ENCODE measurements at places on chromosomes 1 and 21. TPM values are rescaled to one million over a fixed set of nuclear protein-coding genes. Genes with fewer than 3 reads are reported as not detected.

Gene STPG1
- 17.6 TPM for total RNA-seq

Gene PBX1
- 55.4 TPM for total RNA-seq

Gene GNAT2
- 0.73 TPM for total RNA-seq

Gene CD53
- total RNA-seq: 20.8 TPM

Gene MASP2
- total RNA-seq: not detected

Gene MANEAL
- total RNA-seq: 7.6 TPM

Gene PYHIN1
- total RNA-seq: 0.31 TPM

Gene CD52
- total RNA-seq: 12.9 TPM

Gene IRF6
- total RNA-seq: 132 TPM

Gene ANGPTL7
- 0.81 TPM for total RNA-seq

Gene FCRL4
- total RNA-seq: 0.28 TPM

Gene CR1
- 2.7 TPM for total RNA-seq

Gene GNG4
- total RNA-seq: 4.4 TPM

Gene PLA2G4A
- total RNA-seq: 3.6 TPM

Gene ATP1A2
- 12.1 TPM for total RNA-seq

Gene TGFB2
- 0.49 TPM for total RNA-seq

Gene TRIM67
- not detected for total RNA-seq

Gene MNDA
- 1.2 TPM for total RNA-seq
